ENCODE measurements at places on chromosomes 5 and 9.

DNA sequence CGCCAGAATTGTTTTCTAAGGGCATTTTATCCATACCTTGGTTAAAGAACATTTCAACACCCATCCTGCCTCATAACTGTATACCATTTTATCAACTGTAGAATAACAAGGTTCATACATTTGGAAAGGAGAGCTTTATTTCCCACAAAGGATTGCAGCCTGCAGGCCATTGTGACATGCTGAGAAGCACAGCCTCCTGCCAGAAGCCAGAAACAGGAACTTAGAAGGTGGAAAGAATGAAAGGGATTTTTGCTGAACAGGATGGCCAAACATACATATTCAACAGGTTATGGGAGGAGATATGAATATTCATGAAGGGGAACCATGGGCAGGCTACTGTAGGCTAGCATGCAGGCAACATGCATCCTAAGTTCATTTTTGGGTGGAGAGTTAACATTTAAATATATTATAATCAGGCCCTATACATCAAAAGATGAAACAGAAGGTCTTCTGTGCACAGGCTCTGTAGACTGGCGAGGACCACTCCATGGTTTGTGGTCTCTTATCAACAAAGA is 59.9 kb upstream of the DIRAS2 start:
- DNase-seq, result no peak

- DNase-seq, result no peak
Measured at GRCh38 chr9:37986001-37986400, 82.1 kb upstream of the SLC25A51 start.

DNA sequence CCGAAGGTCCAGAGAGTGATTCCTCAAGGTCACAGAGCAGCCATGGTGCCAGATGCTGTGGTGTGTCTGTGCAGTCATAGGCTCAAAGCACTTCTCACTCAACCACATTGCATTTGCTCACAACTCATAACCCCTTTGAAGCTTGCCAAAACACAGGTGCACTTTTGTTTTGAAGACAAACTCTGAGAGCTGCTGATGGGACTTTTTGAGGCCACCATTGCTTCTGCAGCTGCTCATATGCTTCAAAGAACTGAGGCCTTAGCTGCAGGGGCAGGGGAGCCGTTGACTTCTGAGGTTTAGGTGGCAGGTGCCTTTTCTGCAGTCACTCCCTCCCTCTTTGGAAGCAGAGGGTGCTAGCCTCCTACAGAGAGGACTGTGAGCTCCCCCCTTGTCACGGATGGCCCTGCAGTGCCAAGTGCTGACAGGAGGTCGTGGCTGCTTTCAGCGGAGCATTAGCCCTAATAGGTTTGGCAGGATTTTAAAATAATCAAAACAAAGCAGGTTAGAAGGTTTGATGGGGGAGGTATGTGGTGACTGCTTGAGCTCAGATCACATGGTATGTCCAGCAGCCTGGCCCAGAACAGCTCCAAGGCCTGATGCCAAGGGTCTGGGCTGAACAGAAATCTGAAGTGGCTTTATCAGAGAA is 232.1 kb downstream of the MAN2A1 start:
- peak; percentile 78 for DNase-seq

GRCh38 chr5:76548525-76549229 is 74.5 kb downstream of the F2RL2 start:
- DNase-seq, result no peak

DNA sequence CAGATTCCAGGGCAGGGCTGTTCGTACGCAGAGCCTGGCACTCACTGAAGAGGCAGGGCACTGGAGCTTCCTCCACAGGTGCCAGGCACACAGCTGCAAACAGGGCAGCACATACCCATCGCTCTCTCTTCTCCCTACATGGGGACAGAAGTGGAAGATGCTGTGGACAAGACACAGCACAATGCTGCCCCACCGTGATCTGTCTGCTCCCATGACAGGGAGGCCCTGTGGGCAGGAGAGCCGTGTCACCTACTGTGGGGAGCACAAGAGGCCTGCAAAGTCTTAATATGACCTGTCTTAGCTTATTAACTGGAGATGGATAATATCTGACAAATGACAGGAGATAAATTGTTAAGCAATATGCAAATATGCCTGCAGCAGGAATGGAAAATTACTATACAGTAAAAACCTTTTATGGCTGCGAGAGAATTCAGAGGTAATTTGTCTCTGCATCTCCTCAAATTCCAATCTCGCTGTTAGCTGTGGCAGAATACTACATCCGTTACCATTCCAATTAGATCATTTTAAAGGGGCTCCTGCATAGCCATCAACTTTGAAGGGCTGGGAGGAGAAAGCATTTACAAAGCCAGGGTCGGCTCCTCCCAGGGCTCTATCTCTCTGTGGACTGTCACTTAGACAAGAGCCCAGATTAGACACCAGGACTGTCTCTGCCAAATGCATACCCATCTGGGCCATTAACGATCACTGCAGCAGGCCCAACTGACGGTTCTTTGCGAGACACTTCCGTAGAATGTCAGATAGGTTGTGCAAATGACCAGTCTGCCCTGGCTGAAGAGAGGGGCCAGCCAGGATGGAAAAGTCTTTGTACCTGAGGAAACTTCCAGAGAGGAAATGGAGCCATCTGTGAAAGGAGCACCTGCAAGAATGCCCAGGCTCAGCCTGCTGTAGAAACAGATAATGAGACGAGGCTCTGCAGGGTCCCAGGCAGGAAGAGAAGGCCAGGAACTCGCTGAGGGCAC is 90.7 kb upstream of the FSTL4 start:
- no peak for DNase-seq

DNA sequence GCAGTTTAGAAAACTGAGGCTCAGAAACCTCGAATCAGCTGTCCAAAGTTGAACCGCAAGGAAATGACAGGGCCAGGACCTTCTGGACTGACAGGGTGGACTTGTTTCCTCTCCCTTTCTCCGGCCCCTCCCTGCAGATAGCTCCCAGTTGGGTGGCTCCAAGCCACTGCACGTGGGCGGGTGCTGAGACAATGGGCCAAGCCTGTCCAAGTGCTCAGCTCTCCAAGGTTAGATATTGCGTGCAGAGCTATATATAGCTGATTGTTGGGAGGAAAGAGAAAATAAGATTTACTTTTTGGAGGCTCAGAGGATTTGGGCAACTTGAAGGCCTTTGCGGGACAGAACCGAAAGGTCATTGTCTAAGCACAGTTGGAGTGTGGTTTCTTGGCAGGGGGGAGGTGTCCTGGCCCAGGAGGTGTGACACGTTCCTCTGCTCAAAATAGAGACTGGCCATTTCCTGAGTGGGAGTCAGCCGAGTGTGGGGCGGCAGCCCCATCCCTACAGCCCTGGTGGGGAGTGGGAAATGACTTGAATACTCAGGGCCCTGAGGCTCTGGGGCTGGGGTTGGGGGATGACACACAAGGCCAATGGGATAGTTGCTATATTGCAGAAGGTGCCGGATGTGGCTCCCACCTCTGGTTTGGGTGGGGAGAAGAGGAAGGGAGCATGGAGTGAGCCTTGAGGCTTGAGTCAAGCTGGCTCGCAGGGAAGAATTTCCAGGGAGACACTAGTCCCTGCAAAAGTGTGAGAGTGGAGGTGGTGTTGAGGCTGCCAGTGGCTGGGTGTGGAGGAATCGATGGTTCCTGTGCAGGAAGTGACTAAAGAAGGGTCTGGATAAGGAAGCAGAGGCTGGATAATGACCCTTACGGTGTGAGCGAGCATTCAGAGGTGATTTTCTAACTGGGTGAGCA is 44.4 kb upstream of the SMAD5 start:
- DNase-seq, result no peak

DNA sequence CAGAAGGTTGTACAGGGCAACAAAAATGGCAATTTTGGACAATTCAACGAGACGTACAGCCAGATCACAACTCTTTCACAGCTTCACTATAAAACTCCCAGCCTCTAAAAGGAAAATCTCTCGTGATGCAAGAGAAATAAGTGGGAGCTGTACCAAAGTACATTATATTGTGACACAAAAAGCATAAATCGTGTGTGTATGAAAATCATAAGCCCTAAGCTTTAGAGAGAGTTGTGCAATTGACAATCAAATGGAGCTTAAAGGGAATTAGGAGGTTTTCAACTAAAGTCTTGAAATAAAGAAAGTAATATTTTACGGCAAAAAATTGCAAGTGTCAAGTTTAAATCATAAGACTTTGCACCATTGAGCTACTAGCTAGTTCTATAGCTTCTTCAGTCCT is 194.8 kb upstream of the TBCA start:
- no peak for DNase-seq

GRCh38 chr5:17304282-17304681 is 86.9 kb downstream of the BASP1 start:
- no peak for DNase-seq

GRCh38 chr5:141003791-141004611 is 37.7 kb downstream of the PCDHAC2 start:
- no peak for DNase-seq

DNA sequence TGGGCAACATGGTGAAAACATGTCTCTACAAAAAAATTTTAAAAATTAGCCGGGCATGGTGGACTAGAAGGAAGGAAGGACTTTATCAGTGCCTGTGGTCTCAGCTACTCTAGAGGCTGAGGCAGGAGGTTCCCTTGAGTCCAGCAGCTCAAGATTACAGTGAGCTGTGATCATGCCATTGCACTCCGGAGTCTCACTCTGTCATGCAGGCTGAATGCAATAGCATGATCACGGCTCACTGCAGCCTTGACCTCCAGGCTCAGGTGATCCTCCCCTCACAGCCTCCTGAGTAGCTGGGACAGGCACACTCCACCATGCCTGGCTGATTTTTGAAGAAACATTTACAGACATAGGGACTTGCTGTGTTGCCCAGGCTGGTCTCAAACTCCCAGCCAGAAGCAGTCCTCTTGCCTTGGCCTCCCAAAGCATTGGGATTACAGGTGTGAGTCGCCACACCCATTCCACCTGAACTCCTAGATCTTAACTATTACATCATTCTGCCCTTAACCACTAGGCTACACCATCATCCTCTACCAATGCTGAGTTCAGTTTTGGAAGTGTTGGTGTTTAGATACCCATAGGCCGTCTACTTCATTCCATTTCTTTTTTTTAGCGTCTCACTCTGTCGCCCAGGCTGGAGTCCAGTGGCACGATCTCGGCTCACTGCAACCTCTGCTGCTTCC is 2.0 kb upstream of the URM1 start:
- DNase-seq, result no peak

DNA sequence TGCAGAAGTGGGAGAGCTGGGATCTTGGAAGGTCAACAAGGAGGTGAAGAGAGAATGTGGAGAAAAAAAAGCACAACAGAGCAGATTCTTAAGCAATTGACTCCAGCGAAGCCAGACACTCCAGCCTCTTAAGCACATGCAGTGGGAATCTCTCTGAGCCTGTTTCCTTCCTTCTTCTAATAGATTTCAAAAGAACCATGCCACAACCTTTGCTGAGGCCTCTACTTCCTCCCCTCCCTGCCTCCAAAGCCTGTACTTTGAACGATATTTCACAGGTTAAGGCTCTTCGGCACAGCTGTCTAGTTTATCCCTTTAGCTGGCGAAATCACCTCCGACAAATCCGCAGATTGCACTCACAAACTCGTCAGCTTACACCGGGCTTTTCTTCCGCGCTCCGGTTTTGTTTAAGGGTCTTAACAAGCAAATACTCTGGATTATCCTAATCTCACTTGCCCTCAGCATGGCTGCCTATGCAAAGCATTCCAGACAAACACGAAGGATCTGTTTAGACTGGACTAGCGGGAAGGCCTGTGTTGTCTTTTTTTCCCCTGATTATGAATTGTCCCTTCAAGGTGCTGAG is 211.6 kb upstream of the PANK3 start:
- no peak for DNase-seq

- no peak for DNase-seq
Measured at GRCh38 chr5:41863871-41864486, 6.2 kb downstream of the OXCT1 start.

GRCh38 chr9:134670042-134670525 is 28.5 kb downstream of the COL5A1 start:
- no peak for DNase-seq

DNA sequence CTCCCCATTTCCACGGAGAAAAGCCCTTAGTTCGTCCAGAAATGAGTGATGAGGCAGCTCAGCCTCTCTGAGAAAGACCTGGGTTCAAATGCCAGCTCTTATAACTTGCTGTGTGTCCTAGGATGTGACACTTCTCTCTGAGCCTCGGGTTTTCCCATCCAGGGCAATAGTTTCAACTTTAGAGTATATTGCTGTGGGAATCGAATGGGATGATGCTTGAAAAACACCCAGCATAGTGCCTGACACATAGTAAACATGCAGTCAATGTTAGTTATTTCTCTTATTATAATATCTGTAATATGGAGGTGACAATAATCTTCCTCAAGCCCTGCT is 430 bp upstream of the MAPKAP1 start:
- no peak for DNase-seq

DNA sequence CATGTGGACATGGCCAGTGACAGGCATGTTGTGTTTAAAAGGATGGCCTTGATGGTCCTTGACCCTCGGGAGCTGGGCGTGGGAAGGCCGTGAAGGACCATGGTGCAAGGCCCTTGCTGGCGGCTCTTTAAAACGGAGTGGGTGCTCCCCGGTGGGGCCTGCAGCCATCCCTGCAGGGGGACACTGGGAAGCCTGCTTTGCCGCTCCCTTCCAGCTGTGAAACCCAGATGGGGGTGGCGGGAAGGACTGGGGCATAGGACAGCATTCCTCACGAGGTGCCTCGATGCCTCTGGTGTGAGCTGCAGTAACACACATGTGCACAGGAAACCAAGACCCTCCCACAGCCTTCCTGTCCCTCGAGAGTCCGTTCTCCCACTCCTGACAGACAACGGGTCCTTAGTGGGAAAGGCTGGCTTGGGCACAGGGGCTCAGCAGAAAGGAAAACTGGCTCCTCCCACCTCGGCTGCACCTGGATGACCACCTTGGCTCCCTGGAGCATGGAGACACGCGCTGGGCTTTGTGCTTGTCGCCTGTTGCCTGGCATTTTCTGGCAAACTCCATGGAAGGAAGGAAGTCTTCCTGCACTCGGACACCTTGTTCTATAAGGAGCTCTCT is 30.3 kb upstream of the IRX4 start:
- no peak for DNase-seq

DNA sequence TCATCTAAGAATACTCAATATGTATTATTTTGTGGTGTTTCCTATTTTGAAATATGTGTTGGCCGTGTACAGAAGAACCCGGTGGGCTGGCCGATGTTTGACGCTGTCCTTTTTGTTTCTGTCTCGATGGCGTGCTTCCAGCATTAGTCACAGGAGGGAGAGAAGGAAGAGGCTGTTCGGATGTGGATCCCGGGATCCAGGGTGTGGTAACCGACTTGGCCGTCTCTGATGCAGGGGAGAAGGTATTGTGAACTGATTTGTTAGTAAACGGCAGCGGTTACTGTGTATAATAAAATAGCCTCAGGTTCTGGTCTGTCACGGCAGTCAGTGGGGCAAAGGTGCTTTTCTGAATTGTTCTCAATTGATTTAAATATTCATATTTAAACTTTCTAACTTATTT is 275.0 kb downstream of the ARHGEF28 start:
- DNase-seq, result no peak

- no peak for DNase-seq
Measured at GRCh38 chr9:121772600-121773285, 121.3 kb downstream of the DAB2IP start.

DNA sequence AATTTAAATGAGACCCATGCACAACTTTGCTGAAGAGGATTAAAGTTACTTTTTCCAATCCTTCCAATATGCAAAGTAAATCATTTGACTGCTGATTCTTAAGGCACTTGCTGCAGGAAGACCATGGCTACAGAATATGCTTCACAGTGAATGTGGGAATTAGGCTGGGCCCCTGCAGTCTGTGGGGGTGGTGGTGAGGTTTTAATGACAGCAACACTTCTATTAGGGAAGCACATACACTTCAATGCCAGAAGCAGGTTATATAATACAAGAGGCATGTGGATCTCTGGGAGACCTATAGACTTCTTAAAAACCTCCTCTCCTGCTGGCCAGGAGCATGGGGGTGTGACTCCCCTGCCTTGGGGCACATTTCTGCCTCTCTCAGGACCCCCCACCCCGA is 124.5 kb upstream of the KLF9 start:
- no peak for DNase-seq

- no peak for DNase-seq
Measured at GRCh38 chr9:108259917-108260675, 595.7 kb downstream of the ACTL7B start.
